ENCODE measurements at places on chromosomes 7 and 10.

DNA sequence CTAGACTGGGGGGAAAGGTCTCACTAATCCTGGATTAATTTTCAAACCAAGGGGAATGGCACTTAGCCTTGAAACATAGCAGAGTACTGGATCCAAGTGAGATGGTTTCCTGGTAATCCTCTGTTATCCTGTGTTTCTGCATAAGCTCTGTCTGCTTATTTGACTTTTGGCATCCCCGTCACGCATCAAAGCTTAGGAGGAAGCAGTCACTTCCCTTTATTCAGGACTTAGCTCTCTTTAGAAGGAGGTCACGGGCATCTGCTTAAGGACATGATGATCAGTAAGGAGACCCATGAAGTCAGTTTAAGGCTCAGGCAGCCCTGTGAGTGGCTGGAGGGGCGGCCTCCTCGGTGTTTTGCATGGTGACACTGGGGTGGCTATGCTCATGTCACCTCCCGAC is 30.0 kb downstream of the TSPAN15 start:
- no peak for DNase-seq

GRCh38 chr7:50567715-50568261 is 2.6 kb upstream of the DDC start:
- DNase-seq, result no peak

- no peak for DNase-seq
Measured at GRCh38 chr10:61878740-61879068, 22.8 kb upstream of the ARID5B start.

GRCh38 chr7:116726149-116726548 is 54.2 kb downstream of the MET start:
- DNase-seq, result no peak

DNA sequence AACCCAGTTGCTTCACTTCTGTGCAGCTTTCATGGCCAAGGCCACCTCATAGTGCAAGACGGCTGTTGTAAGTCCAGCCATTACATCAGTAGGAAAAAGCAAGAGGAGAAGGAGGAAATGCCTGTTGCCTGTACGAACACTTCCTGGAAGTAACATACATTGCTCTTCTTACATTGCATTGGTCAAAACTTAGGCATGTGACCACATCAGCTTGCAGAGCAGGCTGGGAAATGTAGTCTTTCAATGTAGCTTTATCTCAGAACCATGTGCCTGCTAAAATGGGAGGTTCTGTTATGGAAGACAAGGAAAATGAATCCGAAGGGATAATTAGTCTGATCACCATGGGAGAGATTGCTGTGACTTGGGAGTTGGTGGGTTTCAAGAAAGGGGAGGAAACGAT is 4.3 kb downstream of the SLC29A3 start:
- no peak for DNase-seq

DNA sequence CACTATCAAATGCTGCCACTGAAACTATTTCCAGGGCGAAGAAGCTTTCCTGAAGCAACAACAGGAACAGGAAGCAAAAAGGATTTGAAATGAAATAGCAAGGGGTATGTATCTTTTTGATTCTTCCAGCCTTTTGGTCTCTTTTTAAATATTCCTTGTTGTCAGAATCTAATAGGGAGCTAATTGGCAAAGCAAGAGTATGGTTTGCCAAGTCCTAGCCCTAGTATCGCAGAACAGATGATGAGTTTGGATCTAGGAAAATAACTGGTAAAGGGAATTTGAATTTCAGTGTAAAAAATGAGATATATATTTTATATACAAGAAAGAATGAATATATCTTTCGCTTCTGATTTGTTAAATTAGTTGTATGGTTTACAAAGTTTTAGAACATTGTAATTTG is 252.5 kb downstream of the ANKRD7 start:
- DNase-seq, result no peak

GRCh38 chr7:45585628-45586027 is 11.5 kb downstream of the ADCY1 start:
- DNase-seq, result no peak

- DNase-seq, result no peak
Measured at GRCh38 chr10:48300556-48300955, 5.9 kb upstream of the MAPK8 start.

GRCh38 chr10:470339-471003 is 219.0 kb downstream of the DIP2C start:
- no peak for DNase-seq

Measured in keratinocyte (primary cell).